ENCODE measurements at places on chromosomes 2 and 18.

DNA sequence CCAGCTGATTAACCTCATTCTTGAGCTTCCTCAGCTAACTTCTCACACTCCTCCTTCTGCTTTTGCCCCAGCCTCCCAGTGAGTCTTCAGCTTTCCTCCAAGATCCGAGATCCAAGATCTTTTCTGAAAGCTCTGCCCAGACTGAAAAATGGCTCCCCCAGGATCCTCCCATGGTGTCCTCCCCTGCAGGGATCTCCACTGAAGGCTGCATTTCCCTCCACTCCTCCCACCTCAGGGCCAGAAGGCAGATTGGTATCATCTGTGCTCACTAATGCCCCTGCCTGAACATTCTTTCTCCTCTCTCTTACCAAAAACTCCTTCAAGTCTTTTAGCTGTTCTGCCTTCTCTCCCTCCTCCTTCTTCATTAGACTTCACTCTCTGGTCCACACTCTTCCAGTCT lies 6.1 kb upstream of the FOXI3 start:
- DNase-seq = no peak

DNA sequence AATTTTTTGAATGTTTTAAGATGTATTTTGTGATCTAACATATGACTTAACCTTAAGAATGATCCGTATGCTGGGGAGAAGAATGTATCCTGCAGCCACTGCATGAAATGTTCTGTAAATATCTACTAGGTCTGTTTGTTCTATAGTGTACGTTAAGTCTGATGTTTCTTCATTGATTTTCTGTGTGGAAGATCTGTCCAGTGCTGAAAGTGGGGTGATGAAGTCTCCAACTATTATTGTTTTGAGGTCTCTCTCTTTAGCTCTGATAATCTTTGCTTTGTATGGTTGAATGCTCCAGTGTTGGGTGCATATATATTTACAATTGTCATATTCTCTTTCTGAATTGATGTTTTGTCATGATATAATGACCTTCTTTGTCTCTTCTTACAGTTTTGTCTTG lies 82.5 kb upstream of the LHCGR start:
- DNase-seq = no peak

DNA sequence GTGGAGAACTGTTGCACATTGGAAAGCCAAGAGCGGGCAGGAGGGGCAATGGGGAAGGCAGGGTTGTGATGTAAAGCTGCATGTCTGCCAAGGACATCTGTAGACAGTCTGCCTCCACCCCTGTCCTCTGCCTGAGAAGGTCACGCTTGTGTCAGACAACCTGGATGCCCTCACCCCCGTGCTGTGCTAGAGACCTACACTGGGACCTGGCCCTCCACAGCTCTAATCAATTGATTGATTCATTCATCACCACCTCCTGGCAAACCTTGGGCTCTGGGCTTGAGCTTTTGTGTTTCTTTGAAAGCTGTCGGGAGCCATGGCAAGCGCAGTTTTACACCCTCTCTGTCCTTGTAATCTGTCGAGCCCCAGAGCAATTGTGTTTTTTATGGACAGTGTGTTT lies 41.1 kb downstream of the MARCO start:
- DNase-seq = no peak

DNA sequence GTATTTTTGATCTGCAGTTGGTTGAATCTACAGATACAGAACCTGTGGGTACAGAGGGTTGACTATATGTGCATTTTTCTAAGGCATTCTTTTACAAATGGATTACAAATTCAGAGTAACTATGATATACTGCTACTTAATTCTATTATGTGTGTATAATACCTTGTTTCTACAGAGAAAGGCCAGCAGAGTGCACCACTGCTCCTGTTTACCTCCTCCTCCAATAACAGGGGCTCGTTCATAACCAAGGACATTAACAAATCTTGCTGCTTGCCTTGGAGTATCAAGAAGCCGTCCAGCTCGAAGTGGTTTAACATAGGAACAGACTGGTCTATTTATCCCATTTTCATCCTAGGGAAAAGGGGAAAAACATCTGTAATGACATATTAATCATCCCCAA lies 16.4 kb downstream of the CEP76 start:
- no peak for DNase-seq

DNA sequence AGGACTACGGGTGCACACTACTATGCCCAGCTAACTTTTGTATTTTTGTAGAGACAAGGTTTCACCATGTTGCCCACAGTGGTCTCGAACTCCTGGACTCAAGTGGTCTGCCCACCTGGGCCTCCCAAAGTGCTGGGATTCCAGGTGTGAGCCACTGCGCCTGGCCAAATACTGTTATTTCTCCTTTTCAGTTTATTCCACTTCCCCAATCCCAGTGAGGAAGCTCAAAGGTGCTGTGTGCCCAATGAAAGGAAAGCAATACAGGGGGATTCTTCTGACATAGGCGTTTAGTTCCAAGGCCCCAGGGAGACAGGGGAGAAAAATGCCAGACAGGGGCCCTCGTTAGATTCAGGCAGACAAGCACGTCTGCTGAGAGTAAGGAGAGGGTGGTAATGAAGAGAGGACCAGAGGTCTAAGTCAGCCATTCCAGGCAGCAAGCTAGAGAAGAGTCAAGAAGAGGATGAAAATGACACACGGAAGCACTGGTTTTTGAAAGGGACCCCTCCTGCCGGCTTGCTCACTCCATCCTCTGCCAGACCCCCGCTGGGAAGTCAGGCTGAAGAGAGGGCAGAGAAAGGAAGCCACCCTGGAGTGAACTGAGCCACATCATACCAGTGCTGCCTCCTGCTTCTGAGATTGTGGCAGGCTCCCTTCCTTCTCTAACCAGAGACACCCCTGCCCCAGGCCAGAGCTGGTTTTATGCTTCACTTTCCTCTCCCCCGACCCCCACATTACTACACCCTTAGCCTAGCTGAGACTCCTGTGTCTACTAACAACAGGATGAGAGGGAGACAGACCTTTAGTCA lies 6.7 kb downstream of the INO80C start:
- DNase-seq = no peak

DNA sequence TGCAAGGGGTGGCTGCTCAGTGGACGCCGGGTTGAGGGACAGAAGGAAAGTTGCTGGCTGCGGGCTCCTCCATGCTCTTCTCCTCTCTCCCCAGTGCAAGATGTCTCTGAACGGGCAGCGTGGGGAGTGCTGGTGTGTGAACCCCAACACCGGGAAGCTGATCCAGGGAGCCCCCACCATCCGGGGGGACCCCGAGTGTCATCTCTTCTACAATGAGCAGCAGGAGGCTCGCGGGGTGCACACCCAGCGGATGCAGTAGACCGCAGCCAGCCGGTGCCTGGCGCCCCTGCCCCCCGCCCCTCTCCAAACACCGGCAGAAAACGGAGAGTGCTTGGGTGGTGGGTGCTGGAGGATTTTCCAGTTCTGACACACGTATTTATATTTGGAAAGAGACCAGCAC lies 30.6 kb downstream of the IGFBP2 start:
- DNase-seq = no peak

DNA sequence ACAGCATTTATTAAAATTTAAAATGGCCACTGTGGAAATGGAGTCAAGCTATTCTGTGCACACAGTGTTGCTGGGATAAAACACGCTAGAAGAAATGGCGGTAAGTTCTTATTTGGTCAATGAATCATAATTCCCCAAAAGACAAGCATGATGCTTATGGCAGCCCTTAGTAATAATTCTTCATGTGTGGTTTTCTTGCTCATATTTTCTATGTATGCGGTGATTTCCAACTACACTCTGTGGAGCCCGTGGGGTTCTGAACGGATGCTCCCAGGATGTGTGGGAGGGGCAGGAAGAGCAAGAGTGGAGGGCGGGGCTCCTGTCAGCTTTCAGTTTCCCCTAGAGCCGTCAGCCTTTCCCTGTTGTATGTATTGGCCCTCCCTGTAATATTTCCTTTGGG lies 91.7 kb upstream of the RMDN2 start:
- DNase-seq = no peak

- DNase-seq = no peak
Observed at GRCh38 chr18:14964406-14964805, 216.4 kb downstream of the ANKRD30B start.

DNA sequence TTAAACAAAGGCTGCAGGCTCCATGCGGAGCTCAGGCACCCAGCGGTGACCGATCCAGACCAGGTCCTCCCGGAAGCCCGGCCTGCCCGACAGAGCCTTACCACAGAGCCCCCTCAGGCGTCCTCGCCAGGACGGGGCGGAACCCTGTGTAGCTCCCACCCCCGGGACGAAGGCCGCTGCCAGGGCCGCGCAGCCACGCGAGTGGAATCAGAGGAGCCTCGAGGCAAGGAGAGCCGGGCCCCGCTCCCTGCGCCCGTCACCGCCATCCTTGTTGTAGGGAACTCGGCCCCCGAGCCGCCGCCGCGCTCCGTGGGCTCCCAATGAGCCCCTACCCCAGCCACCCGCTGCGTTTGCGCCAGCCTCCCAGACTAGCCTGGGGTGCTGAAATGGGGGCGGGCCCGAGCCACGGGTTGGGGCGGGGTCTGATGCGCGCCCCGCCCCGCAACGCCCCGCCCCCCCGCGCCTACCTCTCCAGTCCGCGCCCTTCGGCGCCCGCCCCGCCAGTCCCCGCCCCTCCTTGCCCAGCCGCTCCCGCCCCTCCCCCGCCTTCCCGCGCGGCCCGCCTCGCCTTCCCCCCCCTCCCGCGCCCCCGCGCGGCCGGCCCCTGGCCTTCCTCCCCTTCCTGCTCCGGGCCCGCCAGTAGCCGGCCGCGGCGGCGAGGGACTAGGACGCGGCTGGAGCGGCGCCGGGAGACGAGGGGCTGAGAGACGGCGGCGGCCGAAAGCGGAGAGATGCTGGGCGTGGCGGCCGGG lies at the start of gene LIMS1:
Gene LIMS1, plus strand, starts transcription at position 639 of the 752 bp plus-strand sequence. Its CDS starts 93 bp downstream, at position 732.
- peak; percentile 92 for DNase-seq

DNA sequence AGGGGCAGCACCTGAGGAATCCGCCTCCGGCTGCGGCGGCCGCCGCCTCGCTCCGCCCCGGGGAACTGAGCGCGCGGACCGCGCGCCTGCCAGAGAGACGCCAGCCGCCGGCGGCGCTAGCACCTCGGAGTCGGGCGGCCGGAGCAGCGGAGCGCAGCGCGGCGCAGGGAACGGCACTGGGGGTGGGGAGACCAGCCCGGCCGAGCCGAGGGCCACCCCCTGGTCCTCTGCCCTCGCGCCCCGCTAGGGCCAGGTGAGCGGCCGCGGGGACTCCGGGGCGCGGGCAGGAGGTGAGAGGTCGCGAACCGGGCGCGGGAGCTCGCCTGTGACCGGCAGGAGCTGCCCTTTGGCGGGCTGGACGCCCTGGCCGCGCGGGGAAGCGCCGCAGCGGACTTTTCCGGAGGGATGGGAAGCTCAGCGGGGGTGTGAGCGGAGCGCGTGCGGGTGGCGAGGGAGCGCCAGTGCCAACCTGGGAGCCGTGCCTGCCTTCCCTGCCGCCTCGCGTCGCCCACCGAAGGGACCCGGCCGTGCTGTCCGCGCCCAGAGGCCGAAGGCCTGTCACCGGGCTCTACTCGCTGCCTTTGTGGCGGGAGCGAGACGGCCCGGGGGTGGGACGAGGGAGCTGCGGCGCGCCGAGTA lies at the start of gene GREB1L:
Gene GREB1L, plus strand, starts transcription at position 92 of the 639 bp plus-strand sequence. CDS start 141,287 bp downstream, outside the sequence.
- DNase-seq = peak; percentile 65

GRCh38 chr2:216752855-216753505 lies 57.6 kb upstream of the IGFBP5 start:
- no peak for DNase-seq

- no peak for DNase-seq
Observed at GRCh38 chr18:57094175-57094574, 52.7 kb upstream of the BOD1L2 start.

DNA sequence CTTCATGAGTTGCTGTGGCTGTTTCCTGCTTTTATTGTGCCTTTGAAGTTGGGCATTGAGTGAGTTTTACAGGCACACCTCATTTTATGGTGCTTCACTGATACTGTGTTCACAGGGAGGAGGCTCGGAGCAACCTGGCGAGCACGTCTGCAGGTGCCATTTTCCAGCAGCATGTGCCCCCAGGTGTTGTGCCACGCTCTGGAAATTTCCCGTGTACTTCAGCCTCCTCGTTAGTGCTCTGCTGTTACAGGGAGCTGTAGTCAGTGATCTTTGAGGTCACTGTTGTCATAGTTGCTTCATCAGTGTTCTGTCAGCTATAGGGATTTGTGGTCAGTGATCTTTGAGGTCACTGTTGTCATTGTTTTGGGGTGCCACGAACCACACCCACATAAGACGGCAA lies 20.1 kb downstream of the CTDP1 start:
- DNase-seq = no peak

GRCh38 chr18:79982736-79983135 lies 5.6 kb downstream of the TXNL4A start:
- DNase-seq = no peak

GRCh38 chr2:218289639-218290315 lies 2.5 kb downstream of the TMBIM1 start:
- DNase-seq = no peak

DNA sequence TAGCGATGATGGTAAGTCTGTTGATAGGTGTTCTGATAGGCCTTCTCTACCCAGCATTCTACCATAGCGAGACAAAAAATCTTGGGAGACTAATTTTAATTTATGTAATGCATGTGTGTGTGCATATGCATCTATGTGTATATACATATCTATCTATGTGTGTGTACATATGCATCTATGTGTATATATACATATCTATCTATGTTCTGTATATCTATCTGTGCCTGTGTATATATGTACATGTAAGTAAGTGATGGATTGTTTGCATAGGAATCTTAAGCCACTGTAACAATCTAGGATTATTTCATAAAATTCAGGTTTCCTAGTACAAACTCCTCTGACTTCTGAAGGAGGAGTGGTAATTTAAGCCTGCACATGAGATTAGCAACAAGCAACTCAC lies 197.2 kb upstream of the PXDN start:
- no peak for DNase-seq

GRCh38 chr2:43838560-43839267 lies at the start of the genes ABCG5 and ABCG8:
Gene ABCG5 (minus strand): TSS chr2:43838839. CDS start chr2:43838679, 160 bp downstream.
Gene ABCG8 (plus strand): TSS chr2:43838971. CDS start chr2:43839054, 83 bp downstream.
- no peak for DNase-seq

Measured in NCI-H526 (cell line).